NCI-H2029 treated with DMSO at 0.1 percent for 48 hours (cell line): ENCODE measurements at places on chromosomes 5 and 9.
A peak's percentile ranks its signal among the peaks of the same experiment; 100 is the strongest.

GRCh38 chr5:32173267-32174010 is 680 bp downstream of the GOLPH3 start:
- peak; percentile 43 for DNase-seq

DNA sequence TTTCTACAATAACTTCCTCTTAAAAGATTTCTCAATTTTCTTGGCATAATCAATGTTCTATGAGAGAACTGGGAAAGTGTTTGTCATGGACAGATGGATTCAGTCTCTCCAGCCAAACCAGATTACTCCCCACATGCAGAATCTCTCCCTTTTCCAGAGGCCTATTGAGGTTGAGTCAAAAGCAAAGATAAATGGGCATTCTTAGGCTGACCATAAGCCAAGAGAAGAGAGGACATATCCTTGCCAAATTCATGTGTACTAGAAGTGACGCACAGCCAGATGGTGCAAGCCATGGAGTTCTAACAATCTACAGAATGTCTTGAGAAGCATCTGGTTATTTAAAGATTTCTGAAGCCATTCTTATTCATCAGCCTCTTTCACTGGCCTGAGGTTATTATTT is 2115.0 kb downstream of the MAT2B start:
- DNase-seq = no peak

DNA sequence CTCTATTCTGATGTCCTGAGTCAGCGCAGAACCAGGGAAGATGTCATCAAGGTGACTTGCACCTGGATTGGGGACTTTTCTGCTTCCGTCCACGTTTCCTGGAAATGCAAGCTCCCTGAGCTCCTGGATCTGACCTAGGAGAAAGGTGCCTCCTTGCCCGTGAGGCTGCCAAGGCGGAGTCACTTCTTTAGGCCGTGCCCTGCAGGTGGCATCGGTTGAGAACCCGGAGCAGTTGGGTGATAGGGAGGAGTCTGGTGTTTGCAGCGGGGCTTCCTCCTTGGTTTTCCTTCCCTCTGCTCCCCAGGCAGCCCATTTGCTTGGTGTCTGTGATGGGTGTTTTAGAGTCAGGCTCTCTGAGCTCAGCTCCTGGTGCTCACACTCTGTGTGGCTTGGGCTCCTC is 15.2 kb downstream of the NANS start:
- DNase-seq = no peak

- DNase-seq = no peak
Measured at GRCh38 chr5:5700549-5700948, 278.1 kb downstream of the ICE1 start.

DNA sequence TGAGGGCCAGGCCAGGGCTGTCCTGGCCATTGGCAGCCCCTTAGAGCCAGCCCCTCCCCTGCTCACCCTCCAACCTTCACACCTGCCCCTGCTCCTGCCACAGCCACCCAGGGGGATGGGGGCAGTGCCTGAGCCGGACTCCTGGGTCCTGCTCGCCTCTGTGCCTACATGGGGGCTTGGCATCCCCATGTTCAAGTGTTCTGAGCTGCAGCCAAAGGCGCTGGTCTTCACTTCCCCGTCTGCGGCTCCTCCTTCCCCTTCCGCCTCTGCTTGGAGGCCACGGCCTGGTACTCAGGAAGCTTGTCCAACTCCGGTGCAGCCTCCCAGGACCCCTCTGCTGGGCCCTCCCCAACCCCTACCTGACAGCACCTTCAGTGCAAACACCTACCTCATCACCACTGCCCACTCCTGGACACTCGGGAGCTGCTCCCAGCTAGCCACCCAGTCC is 2.3 kb upstream of the DNLZ start:
- DNase-seq = no peak

DNA sequence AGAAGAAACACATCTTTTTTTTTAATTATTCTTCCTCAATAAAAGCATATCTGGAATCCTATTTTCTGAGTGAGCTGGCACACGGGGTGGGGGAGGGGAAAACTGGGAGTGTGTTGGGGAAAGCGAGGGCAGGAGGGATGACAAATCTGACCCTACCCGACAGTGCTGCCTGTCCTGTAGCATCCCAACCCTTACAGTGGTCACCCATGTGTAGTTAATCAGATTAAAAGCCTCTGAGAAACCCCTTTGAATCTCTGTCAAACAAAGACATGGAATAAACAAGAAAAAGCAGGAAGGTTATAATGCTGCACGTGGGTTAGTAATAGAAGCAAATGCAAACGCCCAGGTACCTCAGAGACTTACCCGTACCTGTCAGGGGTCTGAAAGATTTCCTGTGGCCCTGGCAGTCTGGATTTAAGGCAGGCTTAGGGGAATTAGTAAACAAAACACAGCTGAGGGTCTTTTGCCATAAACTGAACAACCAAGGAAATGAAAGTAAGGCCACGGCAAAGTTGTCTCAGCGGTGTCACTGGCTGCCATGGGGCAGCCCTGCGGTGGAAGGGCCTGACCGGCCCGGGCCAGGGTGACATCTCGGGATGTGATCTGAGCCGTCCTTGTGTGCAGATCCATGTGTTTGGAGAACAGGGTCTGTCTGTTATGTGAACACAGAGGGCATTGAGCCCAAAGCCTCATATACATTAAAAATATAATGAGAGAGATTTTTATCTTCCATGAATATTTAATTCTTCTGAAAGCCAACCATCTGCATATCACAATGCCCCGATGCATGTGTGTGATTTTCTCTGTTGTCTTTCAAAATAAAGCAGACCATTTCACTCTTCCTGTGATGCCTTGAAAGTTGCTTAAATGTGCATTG is 308.2 kb downstream of the ZNF608 start:
- no peak for DNase-seq
